Stimulated activated CD4-positive, alpha-beta T cell treated with anti-CD3 and anti-CD28 coated beads, TNF-alpha, amount 100 ng/mL, for 48 hours (primary cell): ENCODE measurements at places on chromosomes 1 and 21.

GRCh38 chr1:180981596-180982387 is 40.9 kb downstream of the STX6 start:
- DNase-seq: no peak

DNA sequence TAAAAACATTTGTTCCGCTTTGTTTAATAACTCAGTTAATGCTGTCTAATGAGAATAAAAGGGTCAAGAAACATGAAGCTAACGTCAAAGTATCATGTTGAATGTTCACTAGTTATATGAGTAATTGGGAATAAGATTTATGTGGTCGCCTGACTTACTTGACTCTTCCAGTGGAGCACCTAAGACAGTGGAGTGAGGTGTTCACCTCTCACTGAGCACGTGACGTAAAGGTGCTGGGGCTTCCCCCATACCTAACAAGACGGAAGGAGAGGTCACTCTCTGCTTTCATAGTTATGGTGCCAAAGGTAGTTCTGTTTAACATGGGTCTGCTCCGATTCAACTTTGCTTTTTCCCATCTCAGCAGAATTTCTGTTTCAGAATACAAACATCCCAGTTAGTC is 686 bp downstream of the KMO start:
- no peak for DNase-seq

GRCh38 chr1:1300352-1300739 is 7.4 kb downstream of the ACAP3 start:
- DNase-seq: no peak

DNA sequence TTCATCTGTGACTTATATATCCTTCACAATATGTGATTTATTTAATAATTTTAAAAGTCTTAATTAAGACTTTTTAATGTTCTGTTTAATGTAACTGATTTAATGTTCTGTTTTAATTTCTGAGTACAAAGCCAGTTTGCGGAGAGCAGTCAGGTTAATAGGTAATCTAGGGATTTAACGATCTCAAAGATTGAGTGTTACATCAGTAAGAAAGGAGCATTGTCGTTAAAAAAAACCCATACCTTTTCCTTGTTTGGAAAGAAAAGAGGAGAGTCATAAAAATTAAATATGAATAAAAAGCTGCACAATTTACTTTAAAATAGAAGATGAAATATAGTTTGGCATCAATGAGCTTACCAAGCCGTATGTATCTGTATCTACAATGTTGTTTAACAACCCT is 621.4 kb downstream of the KIF26B start:
- no peak for DNase-seq

DNA sequence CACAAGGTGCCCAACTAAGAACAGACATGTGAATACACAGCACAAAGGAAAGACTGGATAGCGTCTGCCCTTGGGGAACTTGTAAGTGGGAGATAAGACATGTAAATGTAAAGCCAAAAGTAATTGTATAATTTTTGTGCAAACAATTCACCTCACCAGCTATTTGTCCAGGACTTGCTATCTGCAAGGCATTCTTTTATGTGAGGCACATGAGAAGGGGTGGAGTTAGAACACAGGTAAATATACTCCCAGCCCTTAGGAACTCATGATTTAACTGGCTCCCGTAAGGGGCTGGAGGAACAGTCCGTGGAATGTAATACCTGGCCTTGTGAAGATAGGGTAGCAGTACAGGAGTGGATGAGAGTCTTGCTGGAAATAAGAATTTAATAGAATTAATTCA is 61.3 kb downstream of the CDK18 start:
- DNase-seq: no peak

- DNase-seq: no peak
Measured at GRCh38 chr1:27951396-27951795, 8.4 kb upstream of the XKR8 start.
